ENCODE measurements at places on chromosomes 1 and 21. TPM values are rescaled to one million over a fixed set of nuclear protein-coding genes. Genes with fewer than 3 reads are reported as not detected.

Gene TRIM67
- 0.33 TPM for total RNA-seq

Gene NBPF10
- 2.3 TPM for total RNA-seq

Gene SLC9C2
- total RNA-seq, result 0.34 TPM

Gene C1orf116
- total RNA-seq, result under 0.01 TPM

Gene DCST1
- total RNA-seq, result not detected

Gene FAM177B
- total RNA-seq, result 0.94 TPM

Gene STUM
- total RNA-seq, result 1.1 TPM

Gene C1orf56
- total RNA-seq, result 7.9 TPM

Gene PLEKHA6
- 1.5 TPM for total RNA-seq

Gene RNPC3
- total RNA-seq, result 52.7 TPM

Gene CFHR2
- total RNA-seq, result not detected

Gene KCNH1
- 0.44 TPM for total RNA-seq

Data from subcutaneous adipose tissue (tissue), 4 donors.